Activated CD4-positive, alpha-beta memory T cell treated with anti-CD3 and anti-CD28 coated beads for 36 hours (primary cell): ENCODE measurements at places on chromosomes 5 and 9.

- no peak for DNase-seq
Observed at GRCh38 chr9:79719021-79719420, 147.3 kb downstream of the TLE4 start.

GRCh38 chr9:93808115-93809029 is 146.8 kb downstream of the BARX1 start:
- DNase-seq = no peak

- no peak for DNase-seq
Observed at GRCh38 chr5:165714598-165714997, 2209.2 kb downstream of the MAT2B start.

- DNase-seq = no peak
Observed at GRCh38 chr5:85671223-85671970, 946.3 kb upstream of the COX7C start.
